SK-N-SH (cell line): ENCODE measurements at places on chromosomes 11 and 22. TPM values are rescaled to one million over a fixed set of nuclear protein-coding genes. Genes with fewer than 3 reads are reported as not detected.

GRCh38 chr11:94185416-94186084 is 56.9 kb downstream of the PANX1 start:
- DNase-seq = no peak

Gene ADSL
- polyA plus RNA-seq = 79.7 and 99.1 TPM in 2 replicates

DNA sequence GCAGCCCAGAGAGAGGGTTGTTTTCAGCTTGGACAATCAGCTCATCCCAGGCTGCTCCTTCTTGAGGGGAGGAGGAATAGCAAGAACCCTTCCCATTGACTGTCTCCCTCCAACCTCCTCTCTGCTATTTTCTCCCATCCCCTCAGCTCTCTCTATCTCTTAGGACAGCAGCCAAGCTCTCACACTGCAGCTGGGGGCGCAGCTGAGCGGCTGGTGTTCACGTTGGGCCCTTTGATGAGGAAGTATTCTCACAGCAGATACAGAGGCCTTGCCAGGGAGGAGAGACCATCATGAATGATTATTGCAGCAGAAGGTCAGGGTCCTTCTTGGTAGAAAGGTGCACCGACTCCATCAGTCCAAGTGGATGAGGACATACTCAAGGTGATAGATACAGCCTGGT is 26.5 kb upstream of the CADM1 start:
- no peak for DNase-seq

Gene RPS19BP1
- polyA plus RNA-seq = 77.3 and 97.2 TPM in 2 replicates

DNA sequence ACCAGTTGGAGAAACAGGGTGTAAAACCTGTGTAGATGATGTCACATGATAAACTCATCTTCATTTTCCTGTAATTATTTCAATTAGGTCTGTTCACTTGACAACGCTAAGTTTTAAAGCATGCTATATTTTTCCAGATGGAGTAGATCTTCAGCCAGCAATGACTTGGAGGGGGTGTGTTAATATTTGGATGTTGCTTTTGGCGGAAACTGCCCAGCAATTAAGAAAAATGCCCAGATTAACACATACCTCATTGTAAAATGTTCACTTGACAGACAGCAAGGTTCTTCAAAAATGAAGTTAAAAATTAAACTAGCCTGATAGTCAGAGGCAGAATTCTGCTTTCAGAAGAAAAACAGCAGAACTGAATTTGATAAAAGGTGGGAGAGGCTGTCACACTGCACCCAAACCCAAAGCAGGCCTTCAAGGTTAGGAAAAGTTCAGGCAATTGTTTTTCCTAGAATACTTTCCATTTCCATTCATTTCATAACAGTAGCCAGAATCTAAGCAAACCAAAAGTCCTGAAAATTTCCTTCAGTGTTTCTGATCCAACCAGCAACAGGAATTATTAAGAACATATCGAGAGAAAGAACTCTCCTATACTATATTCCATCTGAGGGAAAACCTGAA is 33.0 kb downstream of the VSIG10L2 start:
- no peak for DNase-seq

Gene GVQW3
- 2.3 and 3.9 TPM in 2 replicates for polyA plus RNA-seq

Gene LUZP2
- polyA plus RNA-seq = 0.03 and 0.06 TPM in 2 replicates

DNA sequence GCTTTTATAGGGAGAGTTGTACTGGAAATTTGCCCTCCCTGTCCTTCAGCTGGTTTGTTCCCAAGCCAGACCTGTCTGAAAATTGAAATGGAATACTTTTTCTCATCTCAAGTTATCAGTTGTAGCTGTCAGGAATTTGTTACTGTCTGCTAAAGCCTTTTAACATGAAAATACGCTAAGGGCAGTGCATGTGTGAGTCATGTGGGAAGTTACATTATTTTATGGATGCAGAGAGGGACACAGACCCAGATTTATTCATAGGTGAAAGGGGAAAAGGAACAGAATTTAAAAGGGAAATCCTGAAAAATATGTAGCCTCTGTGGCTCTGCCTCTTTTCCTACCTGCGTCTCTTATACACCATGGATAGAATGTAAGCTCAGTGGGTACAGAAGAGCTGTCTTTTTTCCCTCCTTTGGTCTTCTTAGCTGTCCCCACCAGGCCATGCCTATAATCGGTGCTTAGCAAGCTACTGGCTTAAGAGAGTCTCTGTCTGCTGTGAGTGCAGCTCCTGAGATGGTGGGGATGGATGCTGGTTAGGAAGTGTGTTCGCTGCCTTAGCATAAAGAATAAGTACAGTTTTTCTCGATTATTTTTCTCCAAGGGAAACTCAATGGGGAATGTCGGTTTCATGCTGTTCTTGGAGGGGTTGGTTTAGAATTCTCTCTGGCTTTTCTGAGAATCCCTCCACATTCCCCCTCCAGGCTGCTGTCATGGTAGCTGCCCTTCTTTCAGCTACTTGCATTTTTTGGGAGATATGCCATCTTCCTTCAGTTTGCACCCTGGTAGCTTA is 166.8 kb downstream of the TEAD1 start:
- DNase-seq = peak; percentile 33

Gene RASL10A
- polyA plus RNA-seq = 0.18 and 0.36 TPM in 2 replicates

DNA sequence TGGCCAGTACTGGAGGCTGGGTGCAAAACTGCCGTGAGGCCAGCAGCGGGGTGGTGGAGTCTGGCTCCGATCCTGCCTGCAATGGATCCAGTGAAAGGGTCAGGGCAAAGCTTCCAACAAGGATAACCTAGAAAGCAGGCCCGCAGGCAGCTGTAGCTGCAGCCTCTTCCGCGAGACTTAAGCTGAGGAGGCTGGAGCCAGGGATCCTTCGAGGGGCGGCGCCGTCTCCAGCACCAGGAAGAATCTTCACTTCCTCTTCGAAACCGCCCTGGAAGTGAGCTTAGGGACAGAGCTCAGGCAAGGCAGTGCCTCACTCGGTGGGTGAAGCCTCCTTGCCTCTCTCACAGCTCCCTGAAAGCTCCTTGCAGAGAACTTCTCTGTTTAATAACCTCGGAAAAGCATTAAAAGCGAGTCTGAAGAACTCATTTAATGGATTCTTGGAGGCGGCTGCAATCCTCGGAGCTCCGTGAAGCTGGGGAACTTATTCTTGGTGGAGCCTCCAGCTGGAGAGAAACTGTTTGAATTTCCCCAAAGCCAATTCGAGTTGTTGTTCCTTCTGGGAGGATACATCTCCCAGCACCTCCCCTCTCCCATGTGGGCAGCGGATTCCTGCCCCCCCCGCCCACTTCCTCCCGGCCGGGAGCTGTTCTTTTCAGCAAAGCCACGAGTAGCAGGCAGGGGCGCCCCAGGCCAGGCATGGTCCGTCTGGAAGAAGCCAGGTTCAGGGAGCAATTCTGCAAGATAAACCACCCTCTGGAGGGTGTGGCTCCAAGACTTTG is 169.9 kb downstream of the CTTN start:
- peak; percentile 73 for DNase-seq

- DNase-seq = no peak
Measured at GRCh38 chr11:63709336-63709884, 28.1 kb downstream of the RTN3 start.

DNA sequence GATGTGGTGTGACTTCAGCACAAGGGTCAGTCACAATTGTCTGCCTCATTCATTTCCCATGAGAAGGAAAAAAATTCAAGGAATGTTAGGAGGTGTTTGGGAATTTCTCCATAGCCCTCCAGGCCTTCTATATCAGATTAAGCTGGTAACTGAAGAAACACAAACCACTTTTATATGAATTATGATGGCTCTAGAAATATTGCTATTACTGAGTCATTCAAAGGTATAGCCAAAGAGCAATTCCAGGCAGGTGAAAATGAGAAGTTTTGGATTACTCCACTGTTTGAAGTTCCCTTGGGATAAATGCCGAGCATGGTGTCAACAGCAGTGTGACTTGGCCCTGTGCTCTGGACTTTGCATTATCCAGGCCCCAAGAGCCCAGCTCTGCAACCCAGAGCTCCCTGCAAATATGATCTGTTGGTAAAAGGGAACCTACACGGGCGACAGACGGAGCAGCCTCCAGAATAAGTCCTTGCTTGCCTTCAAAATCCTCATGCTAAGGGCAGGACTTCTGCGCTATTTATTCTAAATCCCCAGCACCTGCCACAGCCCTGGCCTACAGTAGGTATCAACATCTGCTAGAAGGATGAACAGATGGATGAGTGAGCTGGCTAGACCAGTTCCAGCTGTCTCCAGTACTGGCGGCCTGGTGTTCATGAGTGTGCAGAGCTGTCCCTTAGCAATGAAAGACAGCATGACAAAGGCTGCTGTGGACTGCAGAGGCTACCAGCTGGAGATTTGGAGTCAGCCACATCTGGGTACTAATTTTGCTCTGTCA is 67.5 kb upstream of the ZBED5 start:
- DNase-seq = no peak

Gene TREH
- polyA plus RNA-seq = not detected in 2 replicates

Gene NCR3LG1
- 0.67 and 1.2 TPM in 2 replicates for polyA plus RNA-seq

Gene ARFIP2
- 128 and 162 TPM in 2 replicates for polyA plus RNA-seq

DNA sequence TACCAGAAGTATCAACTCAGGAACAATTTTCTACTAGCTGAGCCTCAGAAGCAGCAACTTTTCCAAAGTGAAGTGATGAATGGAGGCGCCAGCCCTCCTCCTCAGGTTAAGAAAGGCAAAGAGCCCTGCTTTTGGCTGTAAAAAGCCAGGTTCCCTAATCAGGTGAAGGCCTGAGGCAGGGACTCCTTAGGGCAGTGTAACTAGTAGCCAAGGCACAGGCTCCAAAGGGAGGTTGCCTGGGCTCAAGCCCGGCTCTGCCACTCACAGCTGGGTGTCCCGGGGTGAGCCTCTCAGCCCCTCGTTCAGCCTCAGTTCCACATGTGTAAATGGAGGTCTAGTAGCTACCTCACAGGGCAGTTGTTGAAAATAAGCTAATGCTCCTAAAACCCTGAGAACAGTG is 19.5 kb downstream of the TSKU start:
- DNase-seq = no peak

- DNase-seq = no peak
Measured at GRCh38 chr11:45737056-45737455, 67.9 kb upstream of the SLC35C1 start.

- DNase-seq = no peak
Measured at GRCh38 chr22:17112491-17113042, 8.6 kb downstream of the TMEM121B start.

Gene TMPRSS13
- polyA plus RNA-seq = not detected in 2 replicates

Gene MS4A12
- polyA plus RNA-seq = not detected in 2 replicates

- no peak for DNase-seq
Measured at GRCh38 chr11:129854232-129854805, 38.7 kb downstream of the TMEM45B start.

Gene CRYBA4
- not detected in 2 replicates for polyA plus RNA-seq

DNA sequence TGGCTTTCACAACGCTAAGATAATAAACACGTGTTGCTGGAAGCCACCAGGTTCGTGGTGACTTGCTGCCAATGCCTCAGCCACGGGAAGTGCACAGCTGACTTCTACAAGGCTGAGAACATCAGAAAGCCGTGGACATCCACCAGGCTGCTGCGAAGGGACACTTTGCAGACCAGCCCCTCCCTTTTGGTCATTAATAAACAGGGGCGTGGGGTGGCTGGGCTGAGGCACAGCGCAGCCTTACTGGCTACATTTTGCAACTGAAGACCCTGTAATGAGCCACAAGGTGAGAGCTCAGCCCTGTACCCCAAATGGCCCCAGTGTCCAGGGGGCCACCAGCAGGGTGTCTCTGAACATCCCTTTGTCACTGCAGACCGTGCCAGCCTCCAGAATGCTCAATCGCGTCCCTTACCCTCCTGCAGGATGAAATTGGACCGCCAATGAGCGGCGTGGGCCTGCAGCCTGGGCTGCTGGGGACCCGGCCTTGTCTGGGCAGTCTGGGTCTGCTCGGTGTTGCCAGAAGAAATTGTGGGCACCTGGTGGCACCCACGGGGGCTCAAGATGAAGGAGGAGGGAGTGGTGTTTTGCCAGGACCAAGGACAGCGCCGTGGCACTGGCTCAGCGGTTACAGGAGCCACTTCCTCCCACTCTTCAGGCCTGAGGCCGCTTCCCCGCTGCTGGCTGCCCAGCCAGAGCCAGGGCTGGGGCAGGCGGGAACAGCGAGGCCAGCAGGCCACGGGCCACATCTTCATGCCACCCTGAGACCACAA is 181.9 kb downstream of the CTTN start:
- DNase-seq = peak; percentile 7

GRCh38 chr11:116162886-116163230 is 609.9 kb downstream of the BUD13 start:
- no peak for DNase-seq

GRCh38 chr11:64858467-64859263 is 14.2 kb upstream of the CDC42BPG start:
- no peak for DNase-seq

DNA sequence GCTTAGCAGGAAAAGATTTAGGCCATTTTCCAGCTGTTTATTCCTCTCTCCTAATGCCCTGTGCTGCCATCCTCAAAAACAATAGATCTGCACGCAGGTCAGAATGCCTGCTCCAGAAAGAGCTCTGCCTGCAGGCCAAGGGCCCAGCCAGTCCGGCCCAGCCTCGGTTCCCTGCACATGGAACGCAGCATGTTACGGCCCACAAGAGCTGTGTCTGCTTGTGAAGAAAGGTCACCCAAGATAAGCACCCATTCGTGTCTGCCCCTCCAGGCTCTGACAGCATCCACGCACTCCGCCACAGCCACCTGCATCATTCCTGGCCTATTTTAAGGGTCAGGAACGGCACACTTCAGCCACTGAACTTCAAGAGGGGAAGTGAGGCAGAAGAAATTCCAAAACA is 152.2 kb downstream of the SPATA19 start:
- no peak for DNase-seq

DNA sequence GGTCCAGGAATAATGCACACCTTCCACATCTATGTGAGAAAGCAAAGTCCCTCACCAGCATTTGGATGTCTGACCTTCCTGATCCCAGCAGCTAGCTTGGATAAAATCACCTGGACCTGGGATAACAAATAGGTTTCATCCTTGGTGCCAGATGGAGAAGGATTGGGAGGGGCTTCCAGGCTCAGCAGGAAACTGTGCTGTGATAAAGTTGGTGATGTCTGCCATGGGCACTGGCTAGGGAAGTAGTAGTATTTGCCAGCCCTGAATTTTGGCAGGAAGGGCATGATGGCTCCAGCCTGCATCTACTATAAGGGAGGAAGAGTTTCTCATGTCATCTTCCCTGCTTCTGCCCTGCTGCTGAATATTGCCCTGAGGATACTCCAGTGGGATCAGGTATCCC is 37.5 kb downstream of the C11orf91 start:
- no peak for DNase-seq

- DNase-seq = no peak
Measured at GRCh38 chr11:90254065-90254464, 31.2 kb upstream of the CHORDC1 start.

Gene FAM180B
- polyA plus RNA-seq = not detected in 2 replicates
